ENCODE measurements at places on chromosomes 7 and 10. TPM values are rescaled to one million over a fixed set of nuclear protein-coding genes. Genes with fewer than 3 reads are reported as not detected.

DNA sequence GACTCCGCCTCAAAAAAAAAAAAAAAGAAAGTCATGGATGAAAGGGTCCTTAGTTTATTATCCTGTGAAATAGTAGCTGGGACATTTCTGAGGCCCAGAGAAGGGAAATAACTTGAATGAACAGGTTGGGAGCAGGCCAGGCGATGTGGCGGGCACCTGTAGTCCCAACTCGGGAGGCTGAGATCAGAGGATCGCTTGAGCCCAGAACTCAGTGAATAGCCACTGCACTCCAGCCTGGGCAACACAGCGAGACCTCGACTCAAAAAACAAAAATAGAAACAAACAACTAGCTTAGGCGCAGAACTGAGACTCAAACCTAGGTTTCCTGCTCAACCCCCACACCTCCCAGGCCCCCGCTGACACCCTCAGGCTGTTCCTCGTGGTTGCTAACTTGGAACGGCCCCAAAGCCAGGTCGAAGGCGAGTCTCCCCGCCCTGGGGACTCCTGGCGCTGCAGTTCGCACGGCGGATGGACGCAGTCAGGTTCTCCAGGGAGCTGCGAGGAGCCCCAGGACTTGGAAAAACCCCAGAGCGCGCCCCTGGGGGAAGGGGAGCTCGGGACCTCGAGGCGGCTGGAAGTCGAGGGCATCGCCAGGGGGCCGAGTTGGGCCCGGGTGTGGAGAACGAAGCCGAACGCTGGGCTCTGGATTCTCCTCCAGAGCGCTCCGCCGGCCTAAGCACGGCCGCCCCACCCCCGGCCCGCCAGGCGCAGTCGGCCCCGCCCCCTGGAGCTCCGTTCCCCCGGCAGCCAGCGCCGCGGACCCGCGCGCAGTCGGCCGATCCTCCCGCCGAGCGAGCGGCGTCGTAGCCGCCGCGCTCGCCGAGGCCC, at the start of gene STOX1:
TSS of gene STOX1 (plus strand) at position 768 of the 828 bp plus-strand sequence. CDS start 93 bp downstream, outside the sequence.
- peak; percentile 16 for DNase-seq

The RNF133 gene
- total RNA-seq, result 0.39 TPM

- DNase-seq, result peak; percentile 22
Observed at GRCh38 chr7:117012696-117013095, 59.4 kb downstream of the ST7 start.

The OR2A42 gene
- total RNA-seq, result 0.10 TPM

GRCh38 chr10:25682203-25682851, 251.7 kb upstream of the MYO3A start:
- DNase-seq, result no peak

DNA sequence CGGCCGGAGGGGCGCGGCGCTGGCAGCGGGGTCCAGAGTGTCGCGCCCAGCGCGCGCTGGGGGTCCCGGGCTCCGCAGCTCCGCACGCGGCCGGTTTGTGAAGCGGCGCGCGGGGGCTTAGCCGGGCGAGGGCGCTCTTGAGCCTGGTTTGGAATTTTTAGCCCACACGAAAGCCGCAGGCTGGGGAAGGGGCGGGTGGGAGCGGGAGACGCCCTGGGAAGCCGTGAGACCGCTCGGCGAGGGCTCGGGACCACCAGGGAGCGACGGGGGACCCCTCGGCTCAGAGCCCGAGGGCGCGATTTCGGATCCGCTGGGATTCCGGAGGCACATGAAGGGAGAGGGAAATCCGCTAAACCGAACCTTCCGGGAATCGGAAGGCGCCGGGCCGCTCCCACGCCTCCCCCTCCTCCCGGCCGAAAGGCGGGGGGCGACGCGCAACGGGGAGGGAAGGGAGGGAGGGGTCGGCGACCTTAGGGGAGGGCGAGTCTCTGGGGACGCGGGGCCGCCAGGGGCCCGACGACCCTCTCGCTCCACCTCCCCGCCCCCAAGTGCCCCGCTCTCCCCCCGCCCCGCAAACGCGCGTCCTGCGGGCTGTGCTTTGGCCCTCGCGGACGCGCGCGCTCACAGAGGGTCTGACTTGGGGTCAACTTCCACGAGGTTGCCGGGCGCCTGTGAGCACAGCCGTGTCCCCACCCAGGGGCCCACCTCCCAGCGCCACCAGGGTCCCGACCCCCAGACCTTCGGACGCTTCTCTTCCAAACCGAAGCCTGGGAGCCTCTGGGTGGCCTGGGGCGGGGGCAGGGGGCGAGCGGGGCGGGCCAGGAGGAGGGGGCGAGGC, 5.1 kb upstream of the ELFN1 start:
- DNase-seq, result peak; percentile 57

Data from skin of body (tissue), 3 donors.